ENCODE measurements at places on chromosomes 11 and 22. TPM values are rescaled to one million over a fixed set of nuclear protein-coding genes. Genes with fewer than 3 reads are reported as not detected.

DNA sequence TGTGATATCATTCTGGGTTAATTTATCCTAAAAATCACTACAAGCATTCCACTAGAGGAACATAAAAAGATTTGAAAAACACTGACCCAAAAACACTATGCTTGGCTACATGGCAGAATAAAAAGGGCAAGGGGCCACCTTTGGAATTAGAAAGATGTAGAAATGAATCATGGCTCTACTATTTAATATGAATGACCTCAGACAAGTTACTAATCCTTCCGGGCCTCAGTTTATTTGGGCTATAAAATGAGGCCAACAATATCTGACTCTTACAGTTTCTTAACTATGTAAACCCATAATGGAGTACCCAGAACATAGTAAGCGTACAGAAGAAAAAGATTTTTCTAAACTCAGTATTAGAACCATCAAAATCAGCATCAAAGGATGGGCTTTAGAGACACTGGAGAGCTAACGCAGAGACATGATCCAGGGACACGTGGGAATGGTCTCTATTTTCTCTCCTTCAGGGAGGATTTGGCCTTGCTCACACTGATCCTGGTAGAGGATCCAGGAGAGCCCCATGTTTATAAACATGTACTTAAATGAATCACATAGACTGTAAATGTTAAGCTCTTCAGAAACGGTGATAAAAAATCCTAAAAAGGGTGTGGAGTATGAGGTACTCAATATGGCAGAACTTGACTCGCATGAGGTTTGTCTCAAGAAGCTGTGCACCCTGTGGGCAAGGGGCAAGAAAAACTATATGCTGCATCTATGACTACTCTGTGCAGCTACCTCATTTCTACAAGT lies 288.4 kb upstream of the PITPNB start:
- no peaks in the 10 kb centered on the region for H3K4me1 ChIP-seq
- H3K27me3 ChIP-seq, result peaks cover 9% of the 10 kb centered on the region
- DNase-seq, result no peak

- no peak overlapping the region for H3K4me3 ChIP-seq
- H3K27ac ChIP-seq, result no peak overlapping the region
- no peaks in the 10 kb centered on the region for H3K36me3 ChIP-seq
- H3K4me1 ChIP-seq, result no peaks in the 10 kb centered on the region
- DNase-seq, result no peak
These were observed 39.6 kb downstream of the GALNT18 start for GRCh38 chr11:11582011-11582701.

DNA sequence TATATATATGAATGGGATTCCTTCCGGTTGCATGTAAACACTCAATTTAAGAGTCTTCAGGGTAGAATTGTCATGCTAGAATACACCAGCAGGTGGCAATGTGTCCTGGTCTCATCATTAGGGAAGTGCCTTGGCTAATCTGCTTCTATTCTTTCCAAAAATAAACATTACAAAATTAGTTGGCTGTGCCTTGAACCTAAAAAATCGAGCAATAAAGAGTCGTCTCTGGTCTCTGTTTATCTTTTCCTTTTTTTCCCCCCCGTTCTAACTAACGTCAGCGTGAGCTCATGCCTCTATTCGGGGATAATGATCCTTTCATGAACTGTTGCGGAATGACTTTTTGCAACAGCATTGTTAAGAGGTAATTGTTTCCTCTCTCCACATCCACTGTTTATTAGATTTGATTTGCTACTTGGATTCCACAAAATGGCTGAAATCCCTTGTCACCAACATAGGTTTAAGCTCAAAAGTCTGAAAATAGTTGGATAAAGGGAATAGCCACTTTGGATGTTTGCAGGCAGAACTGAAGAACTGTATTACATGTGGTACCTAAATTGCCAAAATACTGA lies 1.2 kb upstream of the ARHGEF12 start:
- no peaks in the 10 kb centered on the region for H3K36me3 ChIP-seq
- peaks cover 52% of the 10 kb centered on the region for H3K27me3 ChIP-seq
- peak overlapping the region; percentile 0 for H3K27ac ChIP-seq
- DNase-seq, result peak; percentile 67

DNA sequence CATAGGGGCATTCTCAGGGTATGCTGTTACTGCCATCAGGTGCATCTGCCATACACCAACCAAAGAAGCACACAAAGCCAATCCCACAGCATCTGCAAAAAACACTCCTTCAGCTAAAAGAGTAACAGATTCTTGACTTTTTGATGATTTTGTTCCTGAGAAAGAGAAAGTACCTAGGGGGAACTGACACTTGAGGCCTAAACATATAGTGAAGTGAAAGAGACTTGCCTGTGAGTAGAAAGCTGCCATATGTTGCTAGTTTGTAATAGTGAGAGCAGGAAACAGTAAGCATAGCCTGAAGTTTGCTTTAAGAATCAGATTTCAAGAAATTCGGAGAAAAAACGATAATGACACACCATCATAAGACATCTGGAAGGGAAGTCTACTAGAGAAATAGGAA lies 97.9 kb upstream of the CTSC start:
- H3K27me3 ChIP-seq, result no peaks in the 10 kb centered on the region
- no peak overlapping the region for H3K27ac ChIP-seq
- no peak overlapping the region for H3K4me3 ChIP-seq
- H3K36me3 ChIP-seq, result no peaks in the 10 kb centered on the region

- peaks cover 8% of the 10 kb centered on the region for H3K36me3 ChIP-seq
- no peak for DNase-seq
- no peak overlapping the region for H3K27ac ChIP-seq
- peaks cover 9% of the 10 kb centered on the region for H3K4me1 ChIP-seq
These were observed 23.8 kb downstream of the CAPRIN1 start for GRCh38 chr11:34075178-34075820.

GRCh38 chr11:117875382-117876058 lies 938 bp downstream of the FXYD6 start:
- no peak for DNase-seq
- H3K4me3 ChIP-seq, result peak overlapping the region; percentile 60
- peaks cover 92% of the 10 kb centered on the region for H3K27me3 ChIP-seq
- peaks cover 38% of the 10 kb centered on the region for H3K4me1 ChIP-seq
- peak overlapping the region; percentile 73 for H3K27ac ChIP-seq

DNA sequence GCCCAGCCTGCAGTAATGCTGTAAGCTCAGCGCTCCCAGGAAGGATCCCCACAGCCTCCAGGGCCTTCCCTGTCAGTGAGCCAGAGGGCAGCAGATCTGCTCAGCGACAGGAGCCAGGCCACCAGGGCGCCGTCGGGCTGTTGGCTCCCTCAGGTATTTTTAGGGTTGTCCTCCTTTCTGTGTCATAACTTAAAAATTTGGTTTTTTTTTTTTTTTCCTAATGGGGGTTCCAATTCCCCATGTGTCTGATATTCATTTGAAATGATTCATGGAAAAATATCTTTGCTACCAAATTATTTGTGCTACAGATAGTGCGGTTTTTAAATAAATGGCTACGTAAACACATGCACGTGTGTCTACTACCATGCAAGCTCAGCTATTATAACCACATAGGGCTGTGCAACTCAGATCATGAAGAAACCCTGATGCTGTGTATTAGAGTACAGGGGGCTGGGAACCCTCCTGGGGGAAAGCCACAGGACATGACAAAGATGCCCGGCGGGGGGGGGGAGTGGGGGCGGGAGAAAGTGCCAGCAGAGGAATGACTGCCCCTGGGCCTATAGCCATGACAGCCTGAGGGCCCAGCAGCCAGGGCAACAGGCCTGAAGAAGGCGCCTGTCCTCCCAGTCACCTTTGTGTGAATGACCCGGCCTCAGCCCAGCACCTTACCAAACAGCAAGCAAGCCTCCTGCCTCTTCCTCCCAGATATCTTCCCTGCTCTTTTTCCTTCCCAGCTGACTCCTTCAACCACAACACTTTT lies 89.3 kb downstream of the NAT10 start:
- no peaks in the 10 kb centered on the region for H3K4me1 ChIP-seq
- H3K27me3 ChIP-seq, result no peaks in the 10 kb centered on the region
- no peaks in the 10 kb centered on the region for H3K36me3 ChIP-seq
- no peak overlapping the region for H3K27ac ChIP-seq

DNA sequence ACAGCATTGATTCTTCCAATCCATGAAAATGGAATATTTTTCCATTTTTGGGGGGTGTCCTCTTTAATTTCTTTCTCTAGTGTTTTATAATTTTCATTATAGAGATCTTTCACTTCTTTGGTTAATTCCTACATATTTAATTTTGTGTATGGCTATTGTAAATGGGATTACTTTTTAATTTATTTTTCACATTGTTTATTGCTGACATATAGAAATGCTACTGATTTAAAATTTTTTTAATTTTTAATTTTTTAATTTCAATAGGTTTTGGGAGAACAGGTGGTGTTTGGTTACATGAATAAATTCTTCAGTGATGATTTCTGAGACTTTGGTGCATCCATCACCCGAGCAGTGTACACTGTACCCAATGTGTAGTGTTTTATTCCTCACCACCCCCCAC lies 26.6 kb upstream of the OOSP4B start:
- peaks cover 4% of the 10 kb centered on the region for H3K27me3 ChIP-seq
- H3K4me3 ChIP-seq, result no peak overlapping the region
- H3K36me3 ChIP-seq, result peaks cover 16% of the 10 kb centered on the region
- H3K27ac ChIP-seq, result no peak overlapping the region

GRCh38 chr11:70559516-70559915 lies 161.2 kb downstream of the CTTN start:
- H3K4me3 ChIP-seq, result no peak overlapping the region
- H3K27ac ChIP-seq, result no peak overlapping the region
- H3K27me3 ChIP-seq, result no peaks in the 10 kb centered on the region
- no peaks in the 10 kb centered on the region for H3K36me3 ChIP-seq
- no peak for DNase-seq

DNA sequence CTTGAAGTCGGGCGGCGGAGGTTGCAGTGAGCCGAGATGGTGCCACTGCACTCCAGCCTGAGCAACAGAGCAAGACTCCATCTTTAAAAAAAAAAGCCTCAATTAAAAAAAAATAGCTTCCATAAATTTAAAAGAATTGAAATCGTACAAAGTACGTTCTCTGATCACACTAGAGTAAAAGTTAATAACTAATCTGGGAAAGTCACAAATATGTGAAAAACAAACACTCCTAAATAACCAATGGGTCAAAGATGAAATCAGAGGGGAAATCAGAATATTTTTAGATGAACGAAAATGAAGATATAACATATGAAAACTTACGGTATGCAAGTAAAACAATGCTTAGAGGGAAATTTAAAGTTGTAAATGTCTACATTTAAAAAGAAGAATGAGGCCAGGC lies 19.8 kb downstream of the NEFH start:
- DNase-seq, result no peak
- no peaks in the 10 kb centered on the region for H3K4me1 ChIP-seq
- no peaks in the 10 kb centered on the region for H3K27me3 ChIP-seq
- H3K36me3 ChIP-seq, result peaks cover 3% of the 10 kb centered on the region
- no peak overlapping the region for H3K27ac ChIP-seq

GRCh38 chr11:8107642-8108041 lies 26.6 kb downstream of the TUB start:
- no peak for DNase-seq
- H3K27ac ChIP-seq, result no peak overlapping the region
- H3K4me1 ChIP-seq, result no peaks in the 10 kb centered on the region

DNA sequence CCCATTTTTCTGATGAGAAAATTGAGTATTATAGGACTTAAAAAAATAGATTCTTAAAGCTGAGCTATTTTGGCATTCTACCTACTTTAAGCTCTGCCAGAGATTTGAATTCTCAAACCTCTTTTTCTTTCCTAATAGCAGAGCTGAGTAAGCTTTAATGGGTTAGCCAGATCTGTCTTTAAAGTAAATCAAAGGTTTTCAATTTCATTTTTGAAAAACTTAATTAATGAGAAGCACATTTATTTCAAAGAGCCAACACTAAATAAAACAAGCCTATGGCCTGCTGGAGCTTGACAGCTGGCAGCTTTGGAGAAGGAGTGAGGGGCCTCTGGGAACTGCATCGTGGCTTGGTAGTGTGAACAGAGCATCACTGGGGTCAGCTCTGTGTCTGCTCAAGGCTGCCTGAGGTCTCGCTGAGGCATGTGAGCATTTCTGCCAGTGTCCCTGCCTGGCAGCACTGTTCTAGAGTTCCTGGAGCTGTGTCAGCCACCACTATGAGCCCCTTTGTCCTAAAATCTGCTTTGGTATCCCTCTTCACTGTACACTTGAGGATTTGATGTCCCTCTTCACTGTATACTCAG lies 50.4 kb upstream of the PRSS23 start:
- H3K27ac ChIP-seq, result no peak overlapping the region
- no peak overlapping the region for H3K4me3 ChIP-seq
- H3K36me3 ChIP-seq, result no peaks in the 10 kb centered on the region
- H3K27me3 ChIP-seq, result no peaks in the 10 kb centered on the region
- no peaks in the 10 kb centered on the region for H3K4me1 ChIP-seq

OR6A2 gene
- polyA plus RNA-seq, result not detected

ABTB2 gene
- not detected for polyA plus RNA-seq

BTBD18 gene
- polyA plus RNA-seq, result 0.56 TPM

E2F8 gene
- not detected for polyA plus RNA-seq

CYP2D6 gene
- 0.61 TPM for polyA plus RNA-seq

OR5A1 gene
- polyA plus RNA-seq, result not detected

NCF4 gene
- polyA plus RNA-seq, result 96.0 TPM

APOA5 gene
- not detected for polyA plus RNA-seq
